ENCODE measurements at places on chromosomes 13 and 19.
A peak's percentile ranks its signal among the peaks of the same experiment; 100 is the strongest.

DNA sequence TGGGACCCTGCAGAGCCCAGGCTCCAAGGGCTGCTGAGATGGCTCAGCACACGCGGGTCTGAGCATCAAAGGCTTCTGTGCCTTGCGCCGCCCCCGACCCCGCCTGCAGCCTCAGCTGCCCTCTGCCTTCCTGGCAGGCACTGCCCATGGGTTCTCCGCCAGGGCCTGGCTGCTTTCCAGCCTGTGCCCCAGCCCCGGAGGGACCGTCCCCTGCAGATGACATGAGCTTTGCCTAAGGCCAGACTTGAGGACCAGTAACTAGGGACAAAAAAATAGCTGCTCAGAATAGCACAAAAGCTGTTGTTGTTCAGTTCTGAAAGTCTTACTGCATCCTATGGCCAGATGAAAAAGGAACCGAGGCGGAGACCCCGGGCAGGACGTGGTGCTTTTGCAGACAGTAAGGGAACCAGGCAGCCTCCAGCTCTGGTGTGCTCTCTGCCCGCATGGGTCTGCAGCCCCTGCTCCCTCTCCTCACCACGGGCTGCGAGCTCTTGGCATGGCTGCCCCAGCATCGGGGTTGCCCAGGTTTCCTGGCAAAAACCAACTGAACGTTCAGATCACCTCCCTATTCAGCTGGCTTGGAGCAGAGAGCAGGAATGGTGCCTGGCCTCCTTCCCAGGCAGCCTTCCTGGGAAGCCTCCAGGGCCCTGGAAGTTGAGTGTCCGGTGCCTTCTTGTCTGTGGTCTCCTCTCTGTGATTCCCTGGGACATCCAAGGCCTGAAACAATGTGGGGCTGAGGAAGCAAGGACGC is 12.5 kb upstream of the CFAP97D2 start:
- DNase-seq, result no peak

DNA sequence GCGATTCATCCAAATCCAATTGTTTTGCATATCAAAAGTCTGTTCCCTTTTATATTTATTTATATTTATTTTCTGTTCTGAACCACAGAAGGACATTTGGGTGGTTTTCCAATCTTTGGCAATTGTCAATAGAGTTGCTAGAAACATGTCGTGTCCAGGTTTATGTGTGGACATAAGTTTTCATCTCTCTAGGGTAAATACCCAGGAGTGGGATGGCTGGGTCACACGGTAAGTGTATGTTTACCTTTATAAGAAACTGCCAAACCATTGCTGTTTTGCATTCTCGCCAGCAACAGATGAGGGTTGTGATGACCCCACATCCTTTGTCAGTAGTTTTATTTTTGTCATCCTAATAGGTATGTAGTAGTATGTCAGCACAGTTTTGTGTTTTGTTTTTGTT is 12.5 kb downstream of the AP1M1 start:
- no peak for DNase-seq

- peak; percentile 76 for DNase-seq
These were observed 816 bp upstream of the PRKD2 start for GRCh38 chr19:46717716-46718143.

DNA sequence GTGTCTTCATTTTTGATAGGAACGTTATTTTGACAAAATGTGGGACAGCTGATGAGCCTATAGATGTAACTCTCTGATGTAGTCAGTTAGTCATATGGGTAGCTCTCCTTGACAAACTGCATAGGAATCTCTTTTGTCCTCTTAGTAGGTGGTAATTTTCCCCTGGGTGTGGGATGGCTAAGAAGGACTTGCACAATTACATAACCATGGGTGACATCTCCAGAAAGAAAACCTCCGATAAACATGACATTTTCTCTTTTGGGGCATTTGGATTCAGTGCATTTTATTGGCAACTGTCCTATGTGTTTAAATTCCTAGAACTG is 41.8 kb downstream of the IGFL3 start:
- DNase-seq, result no peak

GRCh38 chr19:48308631-48309586 is 16.4 kb upstream of the EMP3 start:
- DNase-seq, result no peak

DNA sequence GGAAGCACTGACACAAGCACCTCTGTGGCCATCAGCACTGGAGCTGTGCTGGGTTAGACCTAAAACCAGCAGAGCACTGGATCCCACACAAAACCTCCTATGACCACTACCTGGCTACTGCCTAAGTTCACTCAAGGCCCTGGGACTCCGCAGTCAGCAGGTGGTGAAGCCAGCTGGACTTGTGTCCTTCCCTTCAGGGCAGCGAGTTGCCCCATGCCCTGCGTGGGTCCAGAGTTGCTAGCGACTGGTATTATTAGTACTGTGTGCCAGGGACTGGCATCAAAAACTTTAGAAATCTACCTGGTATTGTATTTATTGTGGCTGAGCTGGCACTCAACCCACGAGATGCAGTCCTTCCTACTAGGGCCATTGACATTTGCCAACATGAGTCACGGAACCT is 6.0 kb downstream of the OR10H4 start:
- DNase-seq, result no peak

DNA sequence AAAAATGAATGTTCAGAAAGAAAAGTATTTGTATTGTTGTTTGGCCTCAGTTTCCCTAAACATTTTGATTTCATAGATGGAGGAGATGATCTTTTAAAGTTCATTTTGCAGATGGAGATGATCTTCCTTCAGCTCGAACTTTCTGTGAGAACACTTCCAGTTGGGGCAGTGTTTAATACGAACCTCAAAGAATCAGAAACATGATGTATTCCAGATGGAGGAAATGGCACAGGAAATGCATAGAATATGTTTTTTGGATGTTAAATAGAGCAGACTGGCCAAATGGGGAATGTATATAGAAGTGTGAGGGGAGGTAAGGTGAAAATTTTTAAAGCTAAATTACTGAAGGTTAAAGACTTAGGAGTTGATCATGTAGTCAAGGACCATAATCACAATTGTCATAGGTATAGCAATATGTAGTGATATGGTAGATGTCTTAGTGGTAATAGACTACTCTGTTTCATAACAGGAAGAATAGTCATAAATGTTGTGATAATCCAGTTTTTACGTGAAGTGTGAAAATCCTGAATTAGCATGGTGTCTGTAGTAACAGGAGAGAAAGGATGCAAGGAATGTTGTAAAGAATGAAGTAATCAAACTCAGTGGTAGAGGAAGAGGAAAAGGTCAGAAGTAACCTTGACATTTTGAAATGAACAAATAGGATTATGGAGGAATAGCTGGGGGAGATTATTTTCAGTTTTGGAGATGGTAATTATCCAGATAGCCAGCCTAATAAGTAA is 5.1 kb downstream of the RAP2A start:
- no peak for DNase-seq

- no peak for DNase-seq
These were observed 55.4 kb downstream of the LRRC63 start for GRCh38 chr13:46267166-46267565.

DNA sequence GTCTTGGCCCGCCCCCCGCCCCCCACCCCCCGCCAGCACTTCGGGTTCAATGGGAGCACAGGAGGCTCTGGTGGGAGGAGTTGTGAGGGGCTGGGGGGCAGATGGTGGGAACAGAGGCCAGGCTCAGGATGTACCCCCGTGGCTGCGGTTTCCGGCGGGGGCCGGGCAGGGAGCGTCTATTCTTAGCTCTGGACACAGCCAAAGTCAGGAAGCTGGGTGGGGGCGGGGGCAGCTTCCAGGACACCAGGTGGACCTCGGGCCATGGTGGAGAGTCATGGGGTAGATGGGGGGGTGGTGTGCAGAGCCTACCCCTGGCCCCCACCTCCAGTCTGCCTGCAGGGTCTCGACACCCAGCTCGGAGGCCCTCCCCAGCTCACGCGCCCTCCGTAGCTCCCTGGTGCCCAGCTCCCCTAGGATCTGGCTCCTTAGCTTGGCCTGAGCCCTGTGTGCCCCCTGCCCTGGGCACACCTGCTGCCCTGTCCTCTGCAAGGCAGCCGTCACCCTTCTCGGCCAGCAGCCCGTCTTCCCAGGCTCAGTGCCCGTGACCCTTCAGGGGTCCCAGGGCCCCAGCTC is 2.2 kb upstream of the TBXA2R start:
- no peak for DNase-seq

DNA sequence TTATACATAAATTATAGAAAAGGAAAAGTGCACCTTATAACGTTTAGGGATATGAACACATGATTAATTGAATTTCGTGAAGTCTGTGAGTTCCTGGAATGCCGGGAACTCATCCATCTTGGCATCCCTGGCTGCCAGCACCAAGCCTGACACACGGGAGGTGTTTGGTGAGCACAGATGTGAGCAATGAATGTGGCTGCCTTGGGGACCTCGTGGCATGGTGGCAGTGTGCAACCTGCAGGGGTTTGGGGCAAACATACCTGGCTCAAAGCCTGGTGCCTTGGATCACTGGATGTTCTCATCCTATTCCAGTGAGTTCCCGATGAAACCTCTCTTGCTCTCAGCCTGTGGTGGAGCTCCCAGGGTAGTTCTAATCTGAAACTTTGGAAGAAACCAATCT is 10.4 kb upstream of the MAP2K2 start:
- DNase-seq, result no peak

DNA sequence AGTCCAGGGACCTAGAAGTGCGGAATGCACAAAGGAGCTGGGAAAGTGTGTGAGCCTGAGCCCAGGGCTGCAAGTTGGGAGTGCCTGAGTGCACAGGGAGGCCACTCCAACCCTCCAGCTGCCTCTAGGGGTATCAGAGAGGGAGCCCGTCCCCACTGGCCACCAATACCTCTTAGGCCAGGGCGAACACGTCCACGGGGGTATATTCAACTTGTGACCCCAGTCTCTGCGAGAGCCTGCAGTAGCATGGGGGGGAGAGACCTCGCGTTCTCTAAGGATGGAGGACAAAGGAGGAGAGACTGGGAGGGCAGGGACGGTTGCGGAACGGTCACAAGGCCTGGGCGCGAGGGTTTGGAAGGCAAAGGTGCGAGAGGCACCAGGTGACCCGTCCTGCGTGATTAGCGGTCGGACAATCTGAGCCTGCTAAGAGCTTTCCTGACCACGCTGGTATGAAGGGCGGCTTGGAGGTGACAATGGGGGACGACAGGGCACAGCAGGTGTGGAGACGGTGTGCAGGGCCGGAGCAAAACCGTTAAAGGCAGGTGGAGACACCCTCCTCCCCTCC is 676 bp downstream of the CD320 start:
- DNase-seq, result no peak

DNA sequence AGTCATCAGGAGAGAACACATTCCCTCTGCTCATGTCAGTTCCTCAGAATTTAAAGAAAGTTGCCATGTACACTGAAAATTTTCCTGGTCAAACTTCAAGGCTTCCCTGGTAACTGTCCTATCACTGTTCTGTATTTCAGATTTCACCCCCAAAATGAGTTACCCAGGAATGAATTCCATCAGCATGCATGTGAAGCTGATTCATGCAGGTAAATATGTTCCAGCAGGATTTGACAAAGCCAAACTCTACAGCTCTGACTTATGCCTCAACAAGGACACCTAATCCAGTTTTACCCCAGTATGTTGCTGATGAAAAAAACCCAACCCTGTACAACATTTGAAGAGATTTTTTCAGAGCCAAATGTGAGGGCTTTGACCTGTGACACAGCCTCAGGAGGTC is 21.5 kb downstream of the LIG4 start:
- DNase-seq, result no peak

GRCh38 chr13:26342898-26343297 is 89.0 kb downstream of the CDK8 start:
- DNase-seq, result peak; percentile 22

DNA sequence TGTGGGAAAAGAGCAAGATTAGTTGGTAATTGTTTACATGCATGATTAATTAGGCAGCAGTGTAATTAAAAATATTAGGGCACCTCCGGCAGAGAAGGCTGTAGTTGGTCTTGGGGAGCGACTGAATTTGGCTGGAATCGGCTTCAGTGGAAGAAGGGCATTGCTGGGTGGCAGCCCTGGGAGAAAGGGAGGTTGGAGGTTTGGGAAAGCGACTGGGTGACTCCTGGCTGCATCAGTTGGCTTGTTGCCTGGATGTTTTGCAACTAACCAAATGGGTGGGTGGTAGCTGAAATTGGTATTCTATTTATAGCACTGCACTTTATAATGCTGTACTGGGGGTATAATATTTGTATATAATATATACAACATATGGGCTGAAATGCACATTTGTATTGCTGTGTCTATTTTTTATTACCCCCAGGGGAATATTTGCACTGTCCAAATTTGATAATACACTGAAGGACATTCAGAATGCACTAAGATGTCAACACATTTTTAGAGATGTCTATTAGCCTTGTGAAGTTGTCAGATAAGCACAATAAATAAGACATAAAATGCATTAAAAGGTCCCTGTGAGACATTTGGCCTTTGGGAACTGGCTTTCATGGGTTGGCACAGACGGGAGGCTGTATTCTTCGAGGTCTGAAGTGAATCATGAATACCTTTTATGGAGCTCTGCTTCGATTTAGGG is 1.7 kb downstream of the B3GLCT start:
- DNase-seq, result no peak

GRCh38 chr19:30932854-30933253 is 416.4 kb downstream of the TSHZ3 start:
- no peak for DNase-seq

GRCh38 chr13:114111577-114111976 is 20.8 kb downstream of the RASA3 start:
- no peak for DNase-seq

DNA sequence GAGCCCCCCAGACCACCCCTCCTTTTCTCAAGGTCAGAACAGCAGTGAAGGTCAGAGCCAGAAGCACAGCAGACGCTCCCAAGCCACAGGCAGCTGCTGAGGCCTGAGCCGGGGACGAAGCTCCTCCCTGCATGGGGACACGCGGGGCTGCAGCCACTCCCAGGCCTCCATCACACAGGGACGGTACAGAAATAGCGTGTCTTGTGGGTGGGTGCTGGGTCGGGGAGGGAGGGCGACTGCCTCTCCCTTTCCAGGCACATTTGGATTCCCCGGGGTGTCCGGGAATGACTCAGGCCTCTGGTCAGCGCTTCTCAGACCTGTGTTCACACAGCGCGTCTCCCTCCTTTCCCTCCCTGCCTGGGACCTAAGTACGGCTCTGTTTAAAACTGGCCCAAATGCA is 33.2 kb downstream of the RASA3 start:
- DNase-seq, result no peak

GRCh38 chr19:11832253-11832912 is 16.1 kb upstream of the ZNF439 start:
- DNase-seq, result no peak

DNA sequence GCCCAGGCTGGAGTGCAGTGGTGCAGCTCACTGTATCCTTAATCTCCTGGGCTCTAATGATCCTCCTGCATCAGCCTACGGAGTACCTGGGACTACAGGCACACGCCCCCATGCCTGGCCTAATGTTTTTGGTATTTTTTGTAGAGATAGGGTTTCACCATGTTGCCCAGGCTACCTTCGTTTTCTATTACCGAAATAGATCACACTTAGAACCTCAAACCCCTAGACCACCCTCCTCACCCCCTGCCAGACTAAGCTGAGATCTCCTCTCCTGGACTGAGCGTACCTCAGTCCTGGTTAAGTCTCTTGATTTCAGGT is 391 bp downstream of the KLF1 start:
- peak; percentile 57 for DNase-seq
